AG04450 (cell line): ENCODE measurements at places on chromosomes 16 and 17.
A peak's percentile ranks its signal among the peaks of the same experiment; 100 is the strongest.

- no peak for DNase-seq
Observed at GRCh38 chr16:9094011-9094846, 2.8 kb downstream of the HAPSTR1 start.

DNA sequence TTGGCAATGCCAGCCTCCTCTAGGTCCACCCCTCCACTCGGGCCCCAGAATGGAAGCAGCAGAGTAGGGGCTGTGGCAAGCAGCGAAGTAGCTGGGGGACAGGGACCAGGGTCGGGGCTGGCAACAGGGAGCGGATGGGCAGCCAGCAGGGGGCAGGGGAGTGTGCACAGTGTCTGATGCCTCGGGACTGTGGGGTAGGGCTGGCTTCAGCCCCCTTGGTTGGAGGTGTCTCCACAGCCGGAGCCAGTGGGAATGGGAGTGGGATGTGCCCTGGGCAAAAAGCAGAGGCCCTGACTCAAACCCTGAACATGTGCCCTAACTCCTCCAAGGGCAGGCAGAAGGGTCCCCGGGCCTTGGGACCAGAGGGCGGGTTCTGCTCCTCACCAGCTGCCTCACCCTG, 18.5 kb upstream of the ARHGAP27 start:
- DNase-seq: no peak

DNA sequence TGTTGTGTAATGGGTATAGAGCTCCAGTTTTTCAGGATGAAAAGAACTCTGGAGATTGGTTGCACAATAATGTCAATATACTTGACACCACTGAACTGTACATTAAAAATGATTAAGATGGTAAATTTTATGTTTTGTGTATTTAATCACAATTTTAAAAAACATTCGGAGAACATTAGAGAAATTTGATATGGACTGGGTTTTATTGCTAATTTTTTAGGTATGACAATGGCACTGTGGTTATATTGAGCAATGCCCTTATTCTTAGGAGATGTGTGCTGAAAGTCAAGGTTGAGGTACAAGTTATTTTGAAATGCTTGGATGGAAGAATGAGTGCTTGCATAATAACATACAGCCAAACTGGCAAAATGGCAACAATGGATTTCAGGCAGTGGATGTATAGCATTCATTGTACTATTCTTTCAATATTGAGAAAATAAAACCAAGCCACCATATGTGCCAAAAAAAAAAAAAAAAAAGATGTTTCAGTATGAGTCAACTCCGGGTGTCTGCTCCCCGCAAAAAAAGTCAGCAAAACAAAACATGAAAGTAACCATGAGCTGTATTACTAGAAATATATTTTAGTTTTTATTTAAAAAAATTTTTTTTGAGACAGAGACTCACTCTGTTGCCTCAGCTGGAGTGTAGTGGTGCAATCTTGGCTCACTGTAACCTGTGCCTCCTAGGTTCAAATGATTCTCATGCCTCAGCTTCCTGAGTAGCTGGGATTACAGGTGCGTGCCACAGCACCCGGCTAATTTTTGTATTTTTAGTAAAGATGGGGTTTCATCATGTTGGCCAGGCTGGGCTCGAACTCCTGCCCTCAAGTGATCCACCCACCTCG, 19.8 kb downstream of the HOXB1 start:
- no peak for DNase-seq

- peak; percentile 18 for DNase-seq
Observed at GRCh38 chr17:48816774-48817590, at the start of gene TTLL6. Gene TTLL6 (minus strand): TSS chr17:48817229. CDS start chr17:48817072, 157 bp downstream.

DNA sequence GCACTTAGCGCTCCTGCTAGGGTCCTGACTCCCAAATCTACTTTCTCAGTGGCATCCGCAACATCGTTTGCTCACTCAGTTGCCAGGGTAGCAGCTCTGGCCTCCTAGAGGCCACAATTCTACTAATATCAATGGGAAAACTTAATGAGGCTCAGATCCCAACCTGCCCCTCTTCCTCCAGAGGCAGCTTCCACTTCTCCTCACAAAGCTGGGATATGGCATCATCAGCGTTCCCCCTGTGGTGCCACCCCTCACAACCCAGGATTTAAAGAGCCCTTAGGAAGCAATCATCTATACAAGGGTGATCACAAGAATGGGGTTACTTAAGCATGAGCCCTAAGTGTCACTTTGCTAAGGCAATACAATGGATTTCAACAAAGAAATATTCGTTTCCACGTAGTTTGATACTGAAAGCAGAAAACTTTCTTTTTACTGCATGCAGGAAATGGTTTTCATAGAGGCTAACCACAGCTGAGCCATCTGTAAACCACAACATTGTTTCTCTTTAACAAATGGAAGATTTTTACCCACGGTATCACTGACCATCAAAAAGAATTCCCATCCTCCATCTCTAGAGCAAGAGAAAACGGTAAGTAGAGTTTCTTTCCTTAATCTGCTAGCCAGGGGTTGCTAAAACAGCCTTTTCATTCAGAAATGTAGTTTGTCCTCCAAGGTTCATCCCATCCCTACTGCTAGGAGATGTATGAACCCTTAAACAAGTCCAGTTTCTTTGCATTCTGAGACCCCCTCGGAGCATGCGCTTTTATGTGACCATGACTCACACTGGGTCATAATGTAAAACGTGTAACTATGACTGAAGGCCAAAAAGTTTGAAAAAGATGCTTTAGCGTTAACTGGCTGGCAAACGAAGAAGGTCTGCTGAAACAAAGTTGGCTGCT, 68.3 kb upstream of the BCAR1 start:
- DNase-seq: peak; percentile 63

DNA sequence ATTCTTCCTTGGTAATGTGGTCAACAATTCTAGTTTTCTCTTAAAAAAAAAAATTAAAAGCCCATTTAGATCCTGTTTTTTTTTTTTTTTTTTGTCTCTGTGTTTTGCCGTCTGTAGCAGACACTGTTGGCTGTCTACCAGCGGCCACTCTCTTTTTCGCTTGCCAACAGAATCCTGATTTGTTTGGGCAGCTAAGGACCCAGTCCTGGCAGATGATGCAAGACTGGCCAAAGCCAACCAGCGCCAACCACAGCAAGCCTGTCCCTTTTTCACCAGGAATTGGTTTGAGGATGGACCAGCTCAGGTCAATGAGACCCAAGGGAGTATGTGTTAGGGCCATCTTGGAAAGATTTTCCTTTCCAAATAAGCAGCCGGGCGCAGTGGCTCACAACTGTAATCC, 28.2 kb downstream of the ST3GAL2 start:
- no peak for DNase-seq

- DNase-seq: no peak
Observed at GRCh38 chr17:50909765-50910605, 43.8 kb upstream of the TOB1 start.

GRCh38 chr16:48433116-48433849, 48.1 kb upstream of the SIAH1 start:
- DNase-seq: no peak

- no peak for DNase-seq
Observed at GRCh38 chr16:69520800-69521602, 44.8 kb upstream of the NFAT5 start.

DNA sequence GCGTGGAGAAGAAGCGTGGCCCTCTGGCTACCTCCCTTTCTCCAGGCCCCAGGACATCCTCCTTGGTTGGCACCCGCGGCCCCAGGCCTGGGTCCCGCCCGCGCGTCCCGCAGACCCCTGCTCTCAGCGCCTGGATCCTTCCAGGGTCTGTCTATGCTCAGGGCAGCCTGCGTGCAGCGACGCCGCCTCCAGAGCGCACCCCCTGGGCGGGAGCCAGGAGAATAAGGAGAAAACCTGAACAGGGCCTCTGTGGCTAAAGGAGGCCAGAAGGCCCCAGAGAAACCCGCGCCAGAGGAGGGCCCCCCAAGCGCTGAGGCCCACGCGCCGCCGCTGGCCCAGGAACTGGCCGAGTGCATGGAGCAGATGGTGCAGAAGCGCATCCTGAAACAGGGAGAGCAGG, 40.4 kb upstream of the DNAJA2 start:
- DNase-seq: no peak

- DNase-seq: no peak
Observed at GRCh38 chr17:50547736-50548083, 736 bp downstream of the SPATA20 start.

DNA sequence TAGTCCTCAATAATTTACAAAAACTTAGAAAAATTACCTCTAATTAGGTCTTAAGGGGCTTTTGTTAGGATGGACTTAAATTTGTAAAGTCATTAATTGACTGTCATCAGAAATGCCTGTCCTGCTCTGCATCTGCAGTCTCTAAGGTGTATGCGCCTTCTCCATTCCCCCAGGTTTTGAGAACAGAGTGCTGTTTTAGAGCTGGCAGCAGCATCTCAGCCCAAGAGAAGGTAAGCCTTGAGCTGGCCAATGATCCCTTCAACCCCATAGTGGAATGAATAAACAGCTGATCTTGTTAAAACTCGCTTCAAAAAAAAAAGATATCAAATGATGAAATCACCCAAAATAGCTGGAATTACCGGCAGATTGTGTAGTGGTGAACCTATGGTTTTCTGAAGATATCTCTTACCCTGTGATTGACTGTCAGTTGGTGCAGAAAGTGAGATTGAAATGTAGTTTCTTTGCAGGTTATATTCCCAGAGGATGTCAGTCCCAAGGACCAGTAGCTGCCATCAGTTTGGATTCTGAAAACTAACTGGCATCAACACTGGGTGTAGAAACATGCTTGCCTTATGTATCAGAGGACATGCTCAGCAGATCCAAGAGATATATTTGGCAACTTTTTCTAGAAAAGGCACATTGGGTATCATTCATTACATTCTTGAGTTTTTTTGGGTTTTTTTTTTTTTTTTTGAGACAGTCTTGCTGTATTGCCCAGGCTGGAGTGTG, 25.7 kb downstream of the TRPV2 start:
- DNase-seq: no peak

DNA sequence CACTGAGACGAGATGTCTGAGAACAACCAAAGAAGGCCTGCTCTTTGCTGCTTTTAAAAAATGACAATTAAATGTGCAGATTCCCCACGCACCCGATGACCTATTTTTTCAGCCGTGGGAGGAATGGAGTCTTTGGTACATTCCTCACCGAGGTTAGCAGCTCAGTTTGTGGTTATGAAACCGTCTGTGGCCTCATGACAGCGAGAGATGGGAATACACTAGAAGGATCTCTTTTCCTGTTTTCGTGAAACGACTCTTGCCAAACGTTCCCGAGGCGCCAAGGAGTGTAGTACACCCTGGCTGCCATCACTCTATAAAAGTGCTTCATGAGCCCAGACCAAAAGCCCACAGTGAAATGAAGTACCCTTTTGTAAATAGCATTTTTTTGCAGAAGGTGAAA, 87.8 kb downstream of the CRISPLD2 start:
- no peak for DNase-seq

- no peak for DNase-seq
Observed at GRCh38 chr17:49567104-49567521, 8.6 kb upstream of the NXPH3 start.

DNA sequence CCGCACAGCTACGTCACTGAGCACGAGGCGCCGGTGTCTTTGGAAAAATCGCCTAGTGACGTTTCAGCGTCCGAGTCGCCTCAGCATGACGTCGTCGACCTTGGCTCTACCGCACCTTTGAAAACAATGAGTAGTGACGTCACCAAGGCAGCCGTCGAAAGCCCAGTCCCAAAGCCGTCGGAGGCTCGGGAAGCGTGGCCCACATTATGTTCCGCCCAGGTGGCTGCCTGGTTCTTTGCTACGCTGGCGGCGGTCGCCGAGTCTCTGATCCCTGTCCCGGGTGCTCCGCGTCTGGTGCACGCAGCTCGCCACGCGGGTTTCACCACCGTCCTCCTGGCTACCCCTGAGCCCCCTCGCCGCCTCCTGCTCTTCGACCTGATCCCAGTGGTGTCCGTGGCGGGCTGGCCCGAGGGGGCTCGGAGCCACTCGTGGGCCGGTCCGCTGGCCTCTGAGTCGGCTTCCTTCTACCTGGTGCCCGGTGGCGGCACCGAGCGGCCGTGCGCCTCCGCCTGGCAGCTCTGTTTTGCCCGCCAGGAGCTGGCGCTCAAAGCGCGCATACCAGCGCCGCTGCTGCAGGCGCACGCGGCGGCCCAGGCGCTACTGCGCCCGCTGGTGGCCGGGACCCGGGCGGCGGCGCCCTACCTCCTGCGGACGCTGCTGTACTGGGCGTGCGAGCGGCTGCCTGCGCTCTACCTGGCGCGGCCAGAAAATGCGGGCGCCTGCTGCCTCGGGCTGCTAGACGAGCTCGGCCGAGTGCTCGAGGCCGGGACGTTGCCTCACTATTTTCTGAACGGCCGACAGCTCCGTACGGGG, 1.5 kb downstream of the TMEM102 start:
- DNase-seq: no peak

DNA sequence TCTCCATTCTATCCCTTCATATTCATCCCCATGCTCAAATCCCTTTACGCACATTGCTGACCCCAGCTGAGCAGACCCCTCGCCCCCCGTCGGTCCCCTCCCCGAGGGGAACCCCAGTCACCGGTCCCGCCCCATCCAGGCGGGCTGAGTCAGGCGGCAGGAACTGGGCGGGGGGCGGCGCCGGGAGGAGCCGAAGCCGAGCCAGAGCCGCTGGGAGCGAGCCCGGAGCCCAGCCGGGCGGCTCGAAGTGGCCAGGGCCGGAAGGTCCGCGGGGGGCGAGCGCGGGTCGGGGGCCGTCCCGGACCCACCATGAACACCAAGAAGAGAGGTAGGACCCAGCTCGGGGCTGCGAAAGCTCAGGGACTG, 8.6 kb downstream of the RIPOR1 start:
- no peak for DNase-seq

- DNase-seq: no peak
Observed at GRCh38 chr17:32671896-32672295, 185.1 kb downstream of the CDK5R1 start.

DNA sequence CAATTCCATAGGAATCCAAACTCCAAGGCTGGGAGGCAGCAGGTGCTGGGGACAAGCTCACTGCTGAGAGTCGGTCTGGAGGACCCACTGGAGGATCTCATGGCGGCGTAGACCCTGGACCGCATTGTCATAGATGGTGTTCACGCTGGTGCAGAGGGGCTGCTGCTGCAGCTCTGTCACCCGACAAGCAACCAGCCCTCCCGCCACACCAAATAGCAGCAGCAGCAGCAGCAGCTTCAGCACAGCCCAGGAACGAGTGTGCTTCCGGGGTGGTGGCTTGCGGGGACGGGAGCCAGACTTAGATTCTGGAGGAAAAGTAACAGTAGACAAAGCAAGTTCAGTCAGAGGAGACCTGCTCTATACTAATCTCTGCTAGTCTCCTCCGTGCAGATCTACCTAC, 9.9 kb downstream of the EME1 start:
- DNase-seq: no peak

GRCh38 chr17:73634629-73635028, 9.6 kb downstream of the SDK2 start:
- no peak for DNase-seq

GRCh38 chr17:15651583-15652110, 32.1 kb upstream of the FBXW10B start:
- peak; percentile 95 for DNase-seq

DNA sequence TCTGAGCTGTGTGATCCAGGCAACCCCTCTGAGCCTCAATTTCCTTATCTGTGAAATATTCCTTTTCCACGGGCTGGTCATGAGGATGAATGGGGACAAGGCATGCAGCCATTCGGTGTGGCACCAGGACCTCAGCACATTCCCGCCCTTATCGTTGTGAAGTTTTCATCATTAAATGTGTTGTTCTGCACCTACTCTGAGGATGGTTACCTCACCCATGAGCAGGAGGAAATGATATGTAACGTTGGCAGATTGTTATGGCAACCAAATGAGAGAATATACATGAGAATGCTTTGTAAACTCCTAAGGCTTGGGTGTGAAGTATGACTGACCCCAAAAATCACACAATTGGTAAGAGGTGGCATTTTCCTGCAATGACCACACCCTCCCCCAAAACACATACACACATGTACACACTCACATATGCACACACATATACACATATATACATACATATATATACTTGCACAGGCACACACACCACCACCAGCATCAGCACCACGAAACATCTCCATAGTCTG, 39.5 kb downstream of the SMARCE1 start:
- DNase-seq: no peak

- DNase-seq: no peak
Observed at GRCh38 chr16:79169239-79169638, 431.3 kb downstream of the MAF start.
